ENCODE measurements at places on chromosomes 5 and 9.
A peak's percentile ranks its signal among the peaks of the same experiment; 100 is the strongest.

DNA sequence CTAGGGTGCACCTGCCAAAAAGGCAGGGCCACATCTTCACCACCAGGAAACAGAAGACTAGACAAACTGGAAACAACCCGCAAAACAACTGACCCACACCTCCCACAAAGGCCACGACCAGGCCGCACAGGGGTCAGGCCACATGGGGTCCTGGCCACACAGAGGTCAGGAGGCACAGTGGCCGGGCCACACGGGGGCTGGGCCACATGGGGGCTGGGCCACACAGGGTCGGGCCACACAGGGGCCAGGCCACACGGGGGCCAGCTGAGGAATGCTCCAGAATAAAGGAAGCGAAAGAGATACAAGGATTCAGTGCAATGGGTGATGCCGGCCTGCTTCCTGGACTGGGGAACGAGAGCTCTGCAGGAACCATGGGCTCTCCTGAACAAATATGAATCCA is 91.6 kb downstream of the OLFM1 start:
- DNase-seq = no peak

DNA sequence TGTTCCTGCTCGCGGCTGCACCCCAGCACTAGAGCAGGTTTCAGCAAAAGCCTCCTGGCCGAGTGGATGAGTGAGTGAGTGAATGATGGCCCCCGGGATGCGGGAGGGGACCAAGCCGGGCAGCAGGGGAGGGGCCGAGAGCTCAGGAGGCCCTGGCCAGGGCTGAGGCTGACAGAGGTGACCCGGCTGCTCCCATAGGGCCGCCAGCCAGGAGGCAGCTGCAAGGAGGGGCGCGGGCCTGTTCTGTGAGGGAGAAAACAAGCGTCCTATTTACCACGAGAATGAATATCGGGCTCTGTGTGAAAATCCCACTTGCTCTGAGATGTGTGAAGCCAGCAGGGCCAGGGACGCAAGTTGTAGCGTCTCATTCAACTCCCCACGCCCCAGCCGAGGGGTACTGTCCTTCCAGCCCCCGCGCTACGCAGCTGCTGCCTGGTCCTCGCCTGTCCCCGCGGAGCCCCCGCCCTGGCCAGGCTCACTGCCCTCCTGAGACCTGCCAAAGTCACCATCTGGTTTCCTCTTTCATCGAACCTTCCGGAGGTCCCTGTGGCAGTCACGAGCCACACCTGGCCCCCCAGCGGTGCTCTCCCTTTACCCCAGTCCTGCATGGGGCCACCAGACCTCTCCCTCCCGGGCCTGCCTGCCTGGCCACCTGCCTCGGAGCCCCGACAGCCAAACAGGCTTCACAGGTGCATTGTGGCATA is 38.8 kb downstream of the RASGEF1C start:
- DNase-seq = no peak

DNA sequence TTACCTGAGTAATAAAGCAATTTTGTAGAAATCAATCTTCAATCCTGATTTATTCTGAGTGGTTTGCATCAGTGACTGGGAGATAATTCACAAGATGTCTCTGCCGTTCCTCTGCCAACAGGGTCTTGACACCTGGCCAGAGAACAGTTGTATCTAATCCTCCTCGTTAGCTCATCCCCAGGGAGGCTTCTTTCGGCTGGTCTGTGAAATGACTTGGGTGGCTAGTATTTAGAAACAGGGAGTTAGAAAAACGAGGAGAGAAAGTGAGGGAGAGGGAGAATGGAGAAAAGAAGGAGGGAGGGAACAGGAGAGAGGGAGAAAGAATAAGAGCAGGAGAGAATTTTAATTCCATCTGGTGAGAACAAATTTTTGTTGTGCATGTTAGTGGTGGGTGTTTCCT is 600.2 kb upstream of the TLE4 start:
- no peak for DNase-seq

DNA sequence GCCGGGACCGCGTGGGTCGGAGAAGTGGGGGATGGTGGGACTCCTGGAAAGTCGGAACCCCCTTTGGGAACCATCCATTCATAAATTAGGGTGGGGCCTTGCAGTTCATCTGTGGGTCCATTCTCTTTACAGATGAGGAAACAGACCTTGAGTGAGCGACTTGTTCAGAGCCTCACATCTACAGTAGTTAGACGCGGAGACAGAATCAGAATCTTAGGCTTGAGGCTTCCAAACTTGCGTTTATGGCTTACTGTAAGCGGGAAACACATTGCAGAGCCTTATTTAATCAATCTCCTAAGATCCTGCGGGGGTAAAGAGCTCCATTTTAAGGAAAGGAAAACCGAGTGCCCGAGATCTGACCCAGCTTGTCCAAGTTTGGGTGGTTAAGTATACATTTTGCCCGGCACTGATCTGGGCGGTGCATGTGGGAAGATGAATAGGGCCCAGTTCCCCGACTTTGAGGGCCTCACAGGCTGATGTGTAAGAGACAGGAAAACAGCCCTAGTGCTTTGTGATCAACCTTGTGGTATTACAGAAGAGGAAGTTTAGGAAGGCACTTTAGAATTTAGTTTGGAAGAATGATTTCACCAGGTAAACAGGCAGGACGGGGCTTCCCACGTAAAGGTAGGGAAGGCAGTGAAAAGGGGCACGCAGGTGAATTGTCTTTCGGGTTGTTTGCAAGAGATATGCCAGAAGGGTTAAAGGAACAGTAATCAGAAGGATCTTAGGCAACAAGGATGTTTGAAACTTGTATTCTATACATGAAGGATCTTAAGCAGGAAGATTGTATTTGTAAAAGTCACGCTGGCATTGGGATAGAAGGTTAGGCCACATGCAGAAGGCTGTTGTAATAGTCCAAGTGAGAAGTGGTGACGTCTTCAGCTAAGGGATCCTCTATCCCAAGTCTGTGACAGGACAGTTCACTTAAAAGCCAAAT is 744 bp downstream of the TARS1 start:
- peak; percentile 18 for DNase-seq

DNA sequence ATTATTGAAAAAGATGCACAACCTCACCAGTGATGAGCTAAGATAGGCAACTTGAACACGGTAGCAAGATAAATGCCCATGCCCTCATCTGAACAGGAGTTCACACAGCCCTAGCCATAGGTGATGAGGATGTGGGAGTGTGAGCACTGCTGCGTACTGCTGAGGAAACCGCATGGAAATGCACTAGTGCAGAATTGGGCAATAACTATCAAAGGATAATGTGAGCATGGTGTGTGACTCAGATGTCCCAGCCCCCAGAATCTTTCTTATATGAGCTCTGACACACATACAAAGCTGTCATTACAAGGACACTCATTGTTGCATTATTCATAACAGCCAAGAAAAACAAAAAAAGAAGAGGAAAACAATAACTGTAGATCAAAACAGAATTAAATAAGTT is 521.2 kb downstream of the IRX1 start:
- no peak for DNase-seq

- no peak for DNase-seq
Observed at GRCh38 chr5:6412811-6413210, 34.5 kb upstream of the MED10 start.

DNA sequence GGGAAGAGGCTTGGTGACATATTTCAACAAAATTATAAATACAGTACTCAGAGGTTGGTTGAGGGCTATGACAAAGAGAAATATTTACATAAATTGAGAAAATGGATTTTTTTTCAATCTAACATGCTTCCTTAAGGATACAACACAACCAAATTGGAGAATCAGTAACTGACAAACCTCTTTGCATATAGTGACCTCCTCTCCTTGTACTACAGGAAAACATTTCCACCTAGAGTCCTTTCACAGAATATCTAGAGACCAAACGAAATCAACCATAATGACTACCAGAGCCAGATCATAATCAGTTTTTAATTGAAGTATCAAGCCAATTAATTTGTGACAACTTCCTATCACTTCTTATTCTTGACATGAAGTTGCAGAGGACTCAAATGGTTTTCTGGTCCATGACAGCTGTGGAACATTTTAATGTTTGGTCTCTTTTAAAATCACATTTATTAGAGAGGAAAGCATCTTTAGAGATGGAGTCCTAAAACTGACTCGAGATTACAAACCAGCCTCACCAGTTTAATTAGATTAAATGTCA is 1636.5 kb upstream of the C9orf72 start:
- DNase-seq = no peak

DNA sequence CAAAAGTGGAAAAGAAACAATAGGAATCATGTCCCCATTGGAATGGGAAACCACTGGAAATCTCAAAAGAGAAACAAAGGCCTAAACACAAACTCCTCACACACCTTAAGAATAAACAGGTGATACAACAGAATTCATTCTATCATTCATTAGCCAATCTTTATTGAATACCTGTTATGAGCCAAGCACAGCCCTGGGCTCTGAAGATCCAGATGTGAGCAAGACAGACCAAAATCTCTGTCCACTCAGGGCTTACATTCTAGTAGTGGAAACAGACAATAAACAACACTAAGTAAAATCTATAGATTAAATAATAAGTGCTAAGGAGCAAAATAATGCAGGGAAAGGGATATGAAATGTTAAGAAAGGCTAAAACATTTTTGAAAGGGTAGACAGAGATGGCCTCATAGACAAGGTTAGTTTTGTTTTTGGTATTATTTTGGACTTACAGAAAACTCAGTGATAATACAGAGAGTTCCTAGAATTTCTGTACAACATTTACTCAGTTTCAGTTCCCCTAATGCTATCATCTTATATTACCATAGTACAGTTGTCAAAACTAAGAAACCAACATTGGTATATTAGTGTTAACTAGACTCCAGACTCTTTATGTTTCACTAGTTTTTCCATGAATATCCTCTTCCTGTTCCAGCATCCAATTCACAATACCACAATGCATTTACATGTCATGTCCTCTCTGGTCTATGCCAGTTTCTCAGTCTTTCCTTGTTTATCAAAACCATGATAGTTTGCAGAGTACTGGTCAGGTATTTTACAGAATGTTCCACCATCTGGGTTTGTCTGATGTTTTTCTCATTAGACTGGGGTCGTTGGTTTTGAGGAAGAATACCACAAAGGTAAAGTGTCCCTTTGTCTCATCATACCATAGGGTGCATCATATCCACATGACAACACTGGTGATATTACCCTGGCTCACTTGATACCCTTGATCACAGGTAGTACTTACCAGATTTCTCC is 103.7 kb downstream of the SIL1 start:
- DNase-seq = no peak

DNA sequence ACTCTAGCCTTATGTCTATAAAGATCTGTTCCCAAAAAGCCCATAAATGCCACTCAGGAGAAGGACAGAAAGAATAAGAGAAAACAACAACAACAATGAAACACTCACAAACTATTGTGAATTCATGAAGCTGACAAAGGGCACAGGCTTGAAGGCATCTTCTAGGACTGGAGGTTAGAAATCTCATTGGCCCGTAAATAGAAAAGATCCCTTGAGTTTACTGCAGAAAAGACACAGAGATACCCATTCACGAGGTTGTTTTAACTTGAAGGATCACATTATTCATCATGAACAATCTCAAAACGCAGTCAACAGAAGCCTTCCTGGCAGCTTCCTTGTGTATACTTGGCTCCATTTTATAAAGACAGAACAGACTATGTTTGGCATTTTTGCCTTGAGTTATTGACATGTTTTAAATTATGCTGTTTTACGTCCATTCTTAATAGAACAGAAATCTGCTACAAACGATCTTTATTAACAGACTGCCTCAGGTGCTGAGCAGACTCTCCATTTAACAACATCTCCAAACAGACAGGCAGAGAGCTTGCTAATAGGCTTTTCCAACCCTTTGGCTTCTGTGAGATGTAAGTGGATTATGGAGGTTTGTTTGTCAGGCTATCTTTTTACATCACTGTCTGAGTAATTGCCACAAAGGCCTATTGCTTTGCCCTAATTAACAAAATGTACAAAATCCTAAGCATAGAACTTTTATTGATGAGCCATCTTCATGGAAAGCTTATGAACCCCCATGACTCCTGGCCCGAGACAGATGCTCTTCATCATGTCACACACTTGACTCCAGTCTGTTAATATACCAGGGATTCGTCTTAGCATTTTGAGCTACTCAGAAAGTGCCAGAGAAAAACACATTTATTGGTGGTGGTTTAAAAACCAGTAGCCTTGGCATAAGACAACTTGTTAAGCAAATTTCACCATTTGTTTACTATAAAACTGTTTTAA is 735.3 kb upstream of the ZNF608 start:
- DNase-seq = no peak

- no peak for DNase-seq
Observed at GRCh38 chr9:91820126-91820750, 129.8 kb downstream of the ROR2 start.

GRCh38 chr9:120650352-120650751 is 63.9 kb downstream of the MEGF9 start:
- DNase-seq = no peak

- DNase-seq = no peak
Observed at GRCh38 chr9:93017621-93018020, 40.9 kb upstream of the SUSD3 start.

- DNase-seq = no peak
Observed at GRCh38 chr5:131976414-131977211, 31.1 kb upstream of the MEIKIN start.

- DNase-seq = no peak
Observed at GRCh38 chr5:114327987-114328386, 33.9 kb upstream of the KCNN2 start.

DNA sequence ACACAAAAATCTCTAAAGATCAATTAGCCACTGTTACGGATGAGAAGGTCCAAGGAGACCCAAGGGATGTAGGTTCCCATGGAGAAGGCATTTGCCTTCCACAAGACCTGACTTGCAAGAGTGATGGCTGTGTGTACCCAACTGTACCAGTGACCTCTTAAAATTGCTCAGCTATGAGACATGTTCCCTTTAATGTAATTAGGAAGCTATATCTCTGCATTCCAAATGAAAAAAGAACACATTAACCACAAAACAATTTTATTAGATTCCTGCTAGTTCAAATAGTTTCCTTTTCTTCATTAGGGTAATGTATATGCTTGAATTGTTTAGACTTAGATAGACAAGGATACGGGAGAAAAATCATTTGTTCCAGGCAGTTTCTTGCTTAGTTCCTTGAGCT is 3.3 kb downstream of the OR2Y1 start:
- no peak for DNase-seq

- no peak for DNase-seq
Observed at GRCh38 chr5:95712347-95712958, 18.7 kb upstream of the RHOBTB3 start.

DNA sequence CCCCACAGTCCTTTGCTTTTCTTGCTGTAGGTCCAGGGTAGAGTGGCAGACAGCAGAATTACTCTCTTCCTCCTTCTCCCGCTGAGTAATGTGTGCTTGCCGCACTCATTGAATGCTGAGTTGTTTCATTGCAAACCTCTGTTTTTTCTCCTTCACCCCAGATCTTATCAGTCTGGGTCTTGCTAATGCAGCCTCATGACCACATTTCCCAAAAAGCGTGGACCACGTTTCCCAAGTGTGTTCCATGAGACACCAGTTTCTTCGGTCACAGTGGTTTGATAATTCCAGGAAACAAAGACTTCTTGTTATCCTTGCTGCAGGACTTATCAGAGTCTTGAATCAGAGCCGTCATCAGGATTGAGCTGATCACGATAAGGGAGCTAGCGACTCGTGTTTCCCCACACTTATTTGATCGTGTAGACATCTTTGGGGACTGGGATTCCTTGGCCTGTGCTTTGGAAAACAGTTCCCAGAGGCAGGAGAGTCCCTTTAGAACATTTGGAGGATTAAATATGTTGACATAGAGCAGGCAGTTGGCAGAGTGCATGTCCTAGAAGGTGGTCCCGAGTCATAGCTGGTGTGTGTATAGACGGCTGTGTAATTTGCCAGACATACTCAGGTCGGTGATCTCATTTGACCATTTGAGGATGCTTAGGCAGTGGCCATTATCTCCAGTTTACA is 4.4 kb downstream of the LRRC8A start:
- no peak for DNase-seq
